ENCODE measurements at places on chromosomes 1 and 21.

DNA sequence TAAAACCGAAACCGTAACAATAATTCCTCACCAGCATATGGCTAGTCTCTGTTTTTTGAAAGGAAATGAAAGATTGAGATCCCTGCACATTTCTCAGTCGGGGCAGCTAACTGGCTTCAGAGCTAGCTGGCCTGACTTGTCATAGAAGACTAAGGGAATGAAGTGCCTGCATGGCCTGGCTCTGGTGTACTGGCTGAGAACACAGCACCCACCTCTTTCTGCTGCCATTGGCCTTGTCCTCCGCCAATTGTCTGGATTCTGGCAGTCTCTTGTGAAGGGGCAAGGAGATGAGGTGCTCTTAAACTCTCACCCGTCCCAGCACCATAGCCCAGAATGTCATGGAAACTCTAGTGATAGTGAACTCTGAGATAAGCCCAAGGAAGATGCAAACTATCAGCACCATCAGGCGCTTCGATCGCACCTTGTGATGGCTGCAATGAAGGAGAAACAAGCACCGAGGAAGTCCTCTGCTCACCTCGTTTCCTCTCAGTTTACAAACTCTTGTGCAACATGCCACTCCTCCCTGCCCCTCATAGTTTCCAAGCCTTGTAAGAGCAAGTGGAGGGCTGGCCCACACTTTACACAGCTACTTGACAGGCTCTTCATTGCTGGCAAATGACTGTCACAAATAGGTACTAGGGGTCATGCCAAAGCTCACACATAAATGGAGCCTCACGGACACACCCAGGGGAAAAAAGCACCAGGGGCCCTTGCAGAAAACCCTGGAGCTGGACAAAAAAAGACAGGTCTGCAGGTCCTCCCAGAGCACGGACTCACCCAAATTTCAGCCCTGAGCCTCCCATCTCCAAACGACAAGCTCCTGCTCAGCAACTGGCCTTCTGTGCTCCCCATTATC is 16.4 kb downstream of the INPP5B start:
- peak overlapping the region; percentile 62 for H3K27ac ChIP-seq
- no peaks in the 10 kb centered on the region for H3K36me3 ChIP-seq
- no peaks in the 10 kb centered on the region for H3K27me3 ChIP-seq

- no peak for DNase-seq
- no peaks in the 10 kb centered on the region for H3K4me1 ChIP-seq
- no peaks in the 10 kb centered on the region for H3K36me3 ChIP-seq
- H3K4me3 ChIP-seq = no peak overlapping the region
- H3K27ac ChIP-seq = no peak overlapping the region
Observed at GRCh38 chr1:48947761-48948537, 171.3 kb upstream of the BEND5 start.

DNA sequence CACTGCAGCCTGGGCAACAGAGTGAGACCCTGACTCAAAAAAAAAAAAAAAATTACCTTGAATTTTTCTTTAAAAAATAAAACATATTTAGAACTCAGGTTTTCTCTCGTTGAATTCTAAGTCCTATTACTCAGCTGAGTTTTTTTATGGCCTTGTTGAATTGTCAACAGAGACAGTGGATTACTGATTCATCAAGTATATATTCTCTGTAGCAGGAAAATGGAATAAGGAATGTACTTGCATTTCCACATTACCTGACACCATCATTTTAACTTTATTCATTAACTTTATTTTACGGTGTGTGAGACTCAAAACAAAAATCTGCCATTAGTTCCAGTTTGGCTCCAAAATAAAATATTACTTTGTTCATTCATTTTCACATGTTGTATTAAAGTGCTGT is 53.8 kb upstream of the APP start:
- no peaks in the 10 kb centered on the region for H3K36me3 ChIP-seq
- H3K27me3 ChIP-seq = no peaks in the 10 kb centered on the region
- no peak overlapping the region for H3K27ac ChIP-seq
- no peak for DNase-seq
- H3K4me3 ChIP-seq = no peak overlapping the region

GRCh38 chr1:114008993-114009392 is 29.7 kb downstream of the OLFML3 start:
- no peak overlapping the region for H3K27ac ChIP-seq
- H3K4me1 ChIP-seq = no peaks in the 10 kb centered on the region
- H3K4me3 ChIP-seq = no peak overlapping the region
- H3K27me3 ChIP-seq = no peaks in the 10 kb centered on the region

- H3K27me3 ChIP-seq = no peaks in the 10 kb centered on the region
- DNase-seq = no peak
- no peaks in the 10 kb centered on the region for H3K4me1 ChIP-seq
- H3K36me3 ChIP-seq = no peaks in the 10 kb centered on the region
Observed at GRCh38 chr1:194279975-194280374, 1093.6 kb upstream of the B3GALT2 start.

DNA sequence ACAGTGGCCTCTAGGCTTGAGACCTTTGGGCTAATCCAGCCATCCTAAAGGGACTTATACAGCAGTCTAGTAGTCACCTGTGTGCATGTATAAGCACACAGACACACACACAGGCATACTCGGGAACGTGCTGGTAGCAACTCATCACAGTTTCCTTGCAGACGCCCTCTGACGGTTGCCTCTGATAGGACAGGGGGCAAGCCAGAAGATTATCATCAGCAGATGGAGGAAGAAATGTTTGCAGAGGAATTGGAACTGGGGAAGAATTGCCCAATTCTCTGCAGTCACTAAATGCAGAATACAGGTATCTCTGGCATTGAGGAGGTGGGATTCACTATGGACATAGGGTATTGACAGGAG is 222.2 kb downstream of the C1orf94 start:
- H3K27ac ChIP-seq = no peak overlapping the region
- H3K36me3 ChIP-seq = no peaks in the 10 kb centered on the region
- no peak for DNase-seq
- H3K27me3 ChIP-seq = no peaks in the 10 kb centered on the region
- H3K4me3 ChIP-seq = no peak overlapping the region

- no peaks in the 10 kb centered on the region for H3K27me3 ChIP-seq
- no peak overlapping the region for H3K4me3 ChIP-seq
- no peaks in the 10 kb centered on the region for H3K36me3 ChIP-seq
- DNase-seq = no peak
Observed at GRCh38 chr1:247552231-247552630, 3.3 kb downstream of the GCSAML start.

- H3K27me3 ChIP-seq = no peaks in the 10 kb centered on the region
- no peak for DNase-seq
- H3K36me3 ChIP-seq = peaks cover 59% of the 10 kb centered on the region
- H3K4me3 ChIP-seq = no peak overlapping the region
- H3K27ac ChIP-seq = no peak overlapping the region
Observed at GRCh38 chr1:8367571-8368194, 49.8 kb downstream of the SLC45A1 start.

DNA sequence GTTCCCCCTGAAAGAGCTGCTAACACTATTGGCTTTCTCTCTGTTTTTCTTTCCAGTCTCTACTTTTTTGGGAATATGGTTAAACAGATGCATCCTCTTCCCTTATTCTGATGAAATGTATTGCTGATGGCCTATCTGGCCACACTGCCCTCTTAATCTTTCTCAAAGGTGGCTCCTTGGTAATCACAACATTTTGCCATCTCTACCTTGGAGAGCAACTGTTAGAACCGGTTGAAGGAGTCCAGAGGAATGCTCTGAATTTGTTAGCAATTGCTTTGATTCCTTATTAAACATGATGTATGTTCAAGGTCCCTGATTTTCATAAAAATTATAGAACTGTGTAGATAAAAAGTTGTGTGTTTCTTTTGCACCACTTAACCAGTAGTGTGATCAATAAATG is 50.1 kb upstream of the ARID1A start:
- H3K27me3 ChIP-seq = no peaks in the 10 kb centered on the region
- no peaks in the 10 kb centered on the region for H3K4me1 ChIP-seq
- H3K4me3 ChIP-seq = no peak overlapping the region
- H3K27ac ChIP-seq = no peak overlapping the region
- H3K36me3 ChIP-seq = no peaks in the 10 kb centered on the region
- DNase-seq = no peak

GRCh38 chr1:213017447-213018273 is 2.0 kb upstream of the ANGEL2 start:
- no peak overlapping the region for H3K27ac ChIP-seq
- H3K4me3 ChIP-seq = no peak overlapping the region

DNA sequence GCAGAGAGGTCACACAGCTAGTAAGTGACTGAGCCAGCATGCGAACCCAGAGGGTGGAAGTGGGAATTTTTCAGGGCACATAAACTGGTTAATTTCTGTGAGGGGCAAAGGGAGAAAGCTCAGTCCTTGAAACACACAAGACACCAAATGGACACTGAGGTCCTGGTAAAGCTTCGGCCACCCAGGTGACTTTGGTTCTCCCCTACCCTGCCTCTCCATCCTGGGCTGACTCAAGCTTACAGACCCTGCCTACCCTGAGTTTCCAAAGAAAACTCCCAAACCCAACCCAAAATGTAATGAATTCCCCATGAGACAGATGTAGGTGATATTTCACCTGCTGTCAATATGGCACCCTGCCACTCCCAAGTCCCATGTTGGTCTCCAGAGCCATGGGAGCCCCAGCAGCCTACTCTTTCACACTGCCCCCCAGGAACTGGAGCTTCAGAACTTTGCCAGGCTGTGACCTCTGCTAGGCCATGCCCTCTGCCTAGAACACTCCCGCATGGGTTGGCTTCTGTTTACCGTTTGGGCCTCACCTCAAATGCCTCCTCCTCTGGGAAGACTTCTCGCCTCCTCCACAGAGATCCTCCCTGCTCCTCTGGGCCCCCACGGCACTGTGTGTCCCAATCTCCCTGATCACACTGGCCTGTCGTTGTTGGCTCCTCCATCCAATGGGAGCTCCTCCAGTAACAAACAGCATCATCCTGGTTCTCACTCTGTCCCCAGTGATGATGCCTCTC is 3.7 kb upstream of the LRP8 start:
- H3K4me1 ChIP-seq = peaks cover 11% of the 10 kb centered on the region
- H3K27ac ChIP-seq = no peak overlapping the region
- H3K36me3 ChIP-seq = no peaks in the 10 kb centered on the region
- DNase-seq = no peak

DNA sequence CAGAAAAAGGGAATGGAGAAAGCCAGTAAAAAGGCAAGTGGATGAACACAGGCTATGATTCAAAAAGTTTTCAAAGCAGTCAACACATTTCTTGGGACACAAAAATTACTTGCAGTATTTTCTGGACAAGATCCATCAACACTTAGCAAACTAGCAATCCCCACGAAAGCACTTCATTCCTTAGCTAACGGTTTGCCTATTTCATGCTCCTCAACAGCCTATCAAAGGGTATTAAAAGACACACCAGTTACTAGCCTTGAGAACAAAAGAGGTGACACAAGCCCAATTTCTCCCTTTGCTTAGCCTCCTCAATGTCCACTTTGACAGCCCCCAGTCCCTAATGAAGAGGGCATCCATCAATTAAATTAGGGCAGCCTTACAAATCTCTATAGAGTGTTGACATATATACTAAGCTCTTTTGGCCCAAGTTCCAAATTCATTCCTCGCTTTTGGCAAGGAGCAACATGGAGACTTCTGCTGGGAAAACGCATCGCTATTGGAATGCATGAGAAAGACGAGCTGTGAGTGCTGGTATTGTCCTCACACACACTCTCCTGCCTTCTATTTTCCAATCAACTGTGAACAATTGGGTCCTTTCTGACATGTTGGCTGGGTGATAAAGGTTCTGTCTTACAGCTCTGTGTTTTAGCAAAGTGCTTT is 180.0 kb downstream of the TNR start:
- H3K4me1 ChIP-seq = no peaks in the 10 kb centered on the region
- no peaks in the 10 kb centered on the region for H3K36me3 ChIP-seq
- DNase-seq = no peak
- no peak overlapping the region for H3K4me3 ChIP-seq
- no peak overlapping the region for H3K27ac ChIP-seq

GRCh38 chr1:232179896-232180778 is 449.8 kb downstream of the SIPA1L2 start:
- no peak overlapping the region for H3K4me3 ChIP-seq
- H3K27ac ChIP-seq = no peak overlapping the region
- DNase-seq = no peak

DNA sequence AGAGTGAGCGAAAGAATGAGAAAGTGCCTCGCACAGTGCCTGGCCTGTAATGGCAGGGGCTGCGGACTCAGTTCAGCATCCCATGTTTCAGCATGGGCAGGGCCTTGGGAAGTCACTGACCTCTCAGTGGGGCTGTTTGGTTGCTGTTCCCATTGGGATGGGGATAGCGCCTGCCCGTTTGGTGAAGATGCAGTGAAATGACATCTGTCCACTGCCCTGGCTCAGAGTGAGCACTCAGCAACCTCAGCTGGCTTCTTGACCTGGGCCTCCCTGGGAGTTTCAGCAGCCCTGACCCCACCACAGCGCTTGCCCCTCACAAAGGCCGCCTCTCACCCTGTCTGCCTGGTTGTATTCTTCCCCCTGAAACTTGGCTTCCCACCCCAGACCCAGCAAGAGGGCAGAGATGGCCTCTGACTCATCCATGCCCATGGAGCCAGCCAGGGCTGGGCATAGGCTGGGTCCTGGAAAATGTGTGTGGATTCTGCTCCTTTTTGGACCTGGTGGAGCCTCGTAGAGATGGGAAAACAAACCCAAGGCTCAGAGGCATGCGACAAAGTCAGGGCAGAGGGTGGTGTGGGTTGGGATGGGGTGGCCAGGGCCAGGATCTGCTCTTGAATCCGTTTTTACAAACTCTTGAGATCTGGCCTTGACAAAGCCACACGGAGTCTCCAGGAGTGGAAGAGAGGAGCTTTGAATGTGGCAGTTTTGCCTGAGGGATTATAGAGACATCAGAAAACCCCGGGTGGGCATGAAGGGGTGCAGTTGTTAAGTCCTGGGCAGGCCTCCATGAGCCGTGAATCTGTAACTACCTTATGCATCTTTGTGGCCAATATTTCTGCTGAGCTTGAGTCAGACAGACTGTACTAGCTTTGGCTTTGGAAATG is 1.2 kb downstream of the XKR8 start:
- H3K27ac ChIP-seq = peak overlapping the region; percentile 78
- H3K27me3 ChIP-seq = no peaks in the 10 kb centered on the region
- peaks cover 18% of the 10 kb centered on the region for H3K36me3 ChIP-seq
- peak overlapping the region; percentile 80 for H3K4me3 ChIP-seq
- peaks cover 15% of the 10 kb centered on the region for H3K4me1 ChIP-seq

- no peaks in the 10 kb centered on the region for H3K27me3 ChIP-seq
- no peaks in the 10 kb centered on the region for H3K36me3 ChIP-seq
- no peak overlapping the region for H3K27ac ChIP-seq
- peak; percentile 33 for DNase-seq
- peaks cover 11% of the 10 kb centered on the region for H3K4me1 ChIP-seq
- H3K4me3 ChIP-seq = peak overlapping the region; percentile 53
Observed at GRCh38 chr1:148318123-148318903, 164.8 kb downstream of the PPIAL4G start.

- no peak overlapping the region for H3K27ac ChIP-seq
- H3K36me3 ChIP-seq = no peaks in the 10 kb centered on the region
- no peaks in the 10 kb centered on the region for H3K27me3 ChIP-seq
- no peak overlapping the region for H3K4me3 ChIP-seq
- no peak for DNase-seq
- H3K4me1 ChIP-seq = no peaks in the 10 kb centered on the region
Observed at GRCh38 chr1:184329962-184330868, 56.6 kb upstream of the C1orf21 start.

- H3K27ac ChIP-seq = no peak overlapping the region
- H3K27me3 ChIP-seq = peaks cover 20% of the 10 kb centered on the region
- H3K4me3 ChIP-seq = no peak overlapping the region
- H3K36me3 ChIP-seq = no peaks in the 10 kb centered on the region
- no peak for DNase-seq
- H3K4me1 ChIP-seq = no peaks in the 10 kb centered on the region
Observed at GRCh38 chr21:46060596-46061061, 37.3 kb upstream of the COL6A2 start.
